ENCODE measurements at places on chromosomes 16 and 17.

DNA sequence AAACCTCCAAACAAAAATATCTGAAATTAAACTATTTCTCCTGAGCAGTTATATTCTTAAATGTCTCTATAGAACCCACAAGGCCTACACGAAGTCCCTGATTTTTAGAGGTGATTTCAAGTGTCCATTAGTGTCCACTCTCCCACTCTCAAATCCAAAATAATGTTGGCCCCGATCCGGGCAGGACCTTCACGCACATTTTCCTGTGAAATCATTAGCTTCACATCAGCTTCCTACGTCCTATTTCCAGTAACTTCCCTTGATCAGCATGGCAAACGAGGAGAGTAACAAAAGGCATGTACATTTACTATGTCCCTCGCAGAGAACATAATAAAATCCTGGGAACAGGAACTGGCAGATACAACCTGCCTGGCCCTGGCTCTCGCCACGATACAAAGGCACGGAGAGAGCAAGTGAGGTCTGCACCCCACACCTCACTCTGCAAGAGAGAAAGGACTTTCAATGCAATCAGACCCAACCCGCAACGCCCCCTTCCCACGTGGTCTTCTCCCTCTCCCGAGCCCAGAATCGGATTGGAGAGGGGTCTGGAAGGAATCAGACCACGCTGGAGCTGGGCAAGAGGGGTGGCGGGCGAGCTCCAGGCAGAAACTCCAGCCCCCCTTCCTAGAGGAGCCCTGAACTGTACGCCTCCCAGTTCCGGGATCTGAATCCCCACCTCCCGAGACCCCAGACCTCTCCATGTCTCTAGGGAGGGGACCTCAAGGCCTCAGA is 17.5 kb upstream of the C17orf78 start:
- no peak for DNase-seq

GRCh38 chr17:46910179-46910927 is 12.6 kb upstream of the GOSR2 start:
- no peak for DNase-seq

DNA sequence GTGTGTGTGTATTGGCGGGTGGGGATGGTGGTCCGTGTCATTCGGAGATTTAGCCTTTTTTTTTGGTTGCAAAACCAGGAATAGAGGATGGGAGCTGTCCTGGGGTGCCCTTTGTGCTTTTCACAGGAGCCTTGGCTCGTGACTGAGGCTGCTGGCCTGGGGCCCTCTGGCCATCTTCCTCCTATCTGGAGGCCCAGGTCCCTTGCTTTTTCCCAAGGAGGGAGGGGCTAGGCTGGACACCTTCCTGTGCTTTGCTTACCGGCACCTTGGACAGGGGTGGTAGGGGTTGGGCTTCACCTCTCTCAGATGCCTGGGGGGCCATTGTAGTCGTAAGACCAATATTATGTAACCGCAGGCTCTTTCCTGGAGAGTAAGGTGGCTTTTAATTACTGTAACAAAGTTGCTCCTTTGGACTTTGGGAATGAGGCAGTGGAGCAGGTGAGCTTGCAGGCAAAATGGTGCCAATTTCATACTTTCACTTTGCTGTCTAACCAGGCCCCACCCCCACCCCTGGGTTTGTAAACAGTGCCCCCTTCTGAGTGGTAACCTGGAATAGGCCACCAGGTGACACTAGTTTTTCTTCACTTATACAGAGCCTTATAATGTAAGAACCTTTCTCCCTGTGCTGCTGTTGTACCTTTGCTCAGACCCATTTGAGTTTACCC is 1.2 kb downstream of the DYNLL2 start:
- no peak for DNase-seq

GRCh38 chr17:40564195-40564882 is 933 bp downstream of the CCR7 start:
- no peak for DNase-seq
